ENCODE measurements at places on chromosomes 2 and 18.
A peak's percentile ranks its signal among the peaks of the same experiment; 100 is the strongest.

DNA sequence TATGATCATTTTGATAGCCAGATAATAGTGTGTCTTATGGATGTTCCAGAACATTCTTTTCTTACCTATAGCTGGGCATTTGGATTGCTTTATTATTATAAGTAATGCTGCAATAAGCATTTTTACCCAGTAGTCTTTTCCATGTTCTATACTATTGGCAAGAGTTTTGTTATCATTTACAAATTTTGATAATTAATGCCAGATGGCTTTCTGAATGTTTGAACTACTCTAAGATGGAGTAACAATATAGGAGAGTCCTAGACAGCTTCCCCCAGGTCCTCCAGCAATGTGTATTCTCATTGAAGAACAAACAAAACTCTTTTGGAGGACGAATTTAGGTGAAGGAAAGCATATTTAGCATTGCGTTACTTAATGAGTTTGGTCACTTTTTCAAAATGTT lies 73.0 kb downstream of the INPP4A start:
- no peak for DNase-seq

- no peak for DNase-seq
These were observed 314.7 kb downstream of the METTL4 start for GRCh38 chr18:2256577-2256976.

GRCh38 chr2:161426922-161427663 lies 11.0 kb downstream of the TBR1 start:
- DNase-seq, result no peak

DNA sequence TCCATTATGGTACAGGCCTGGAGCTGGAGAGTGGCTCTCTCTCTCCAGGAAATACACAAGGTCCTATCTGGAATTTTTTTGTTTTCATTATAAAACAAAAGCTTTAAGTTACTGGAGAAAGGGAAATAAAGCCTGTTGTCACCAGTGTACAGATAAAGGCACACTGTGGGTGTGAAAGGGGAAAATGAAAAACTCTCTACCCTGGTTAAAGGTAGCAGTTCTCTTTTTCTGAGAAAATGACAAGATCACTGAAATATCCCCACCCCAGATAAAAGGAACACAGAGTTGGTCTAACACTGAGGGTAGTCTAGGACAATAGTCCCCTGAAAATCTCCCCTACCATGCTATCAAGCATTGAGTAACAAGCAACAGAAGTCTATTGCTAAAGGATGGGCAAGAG lies 438.7 kb downstream of the MBD2 start:
- no peak for DNase-seq

GRCh38 chr2:3432693-3433338 lies 53.3 kb downstream of the TRAPPC12 start:
- no peak for DNase-seq

DNA sequence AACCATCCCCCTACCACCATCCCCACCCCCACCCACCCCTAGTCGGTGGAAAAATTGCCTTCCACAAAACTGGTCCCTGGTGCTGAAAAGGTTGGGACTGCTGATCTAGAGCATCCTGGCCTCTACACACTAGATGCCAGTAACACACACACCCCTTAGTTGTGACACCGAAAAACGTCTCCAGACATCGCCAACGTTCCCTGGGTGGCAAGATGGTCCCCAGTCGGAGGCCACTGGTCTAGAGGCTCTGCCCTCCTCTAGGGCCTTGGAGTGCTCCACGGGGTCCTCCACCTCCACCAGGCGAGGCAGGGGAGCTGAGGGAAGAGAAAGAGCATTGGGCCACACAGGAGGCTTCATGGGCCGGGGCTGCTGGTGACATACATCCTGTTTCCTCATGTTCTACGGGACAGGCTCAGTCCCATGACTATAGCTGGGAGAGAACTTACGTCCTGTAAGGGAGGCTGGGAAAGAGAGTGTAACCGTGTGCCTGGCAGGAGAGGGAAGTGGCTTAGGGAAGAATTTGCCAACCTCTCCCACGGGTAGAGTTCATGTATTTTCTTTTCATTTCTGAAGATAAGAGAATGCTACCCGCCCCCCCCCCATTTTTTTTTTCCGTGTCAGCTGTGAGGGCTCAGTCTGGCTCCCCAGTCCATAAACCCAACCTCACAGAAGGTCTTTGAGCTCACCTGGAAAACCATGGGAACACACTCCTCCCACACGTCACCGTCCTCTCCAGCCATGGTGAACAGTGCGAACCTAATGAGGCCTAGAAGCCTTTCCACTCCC lies 132.7 kb upstream of the MYCN start:
- DNase-seq, result no peak

DNA sequence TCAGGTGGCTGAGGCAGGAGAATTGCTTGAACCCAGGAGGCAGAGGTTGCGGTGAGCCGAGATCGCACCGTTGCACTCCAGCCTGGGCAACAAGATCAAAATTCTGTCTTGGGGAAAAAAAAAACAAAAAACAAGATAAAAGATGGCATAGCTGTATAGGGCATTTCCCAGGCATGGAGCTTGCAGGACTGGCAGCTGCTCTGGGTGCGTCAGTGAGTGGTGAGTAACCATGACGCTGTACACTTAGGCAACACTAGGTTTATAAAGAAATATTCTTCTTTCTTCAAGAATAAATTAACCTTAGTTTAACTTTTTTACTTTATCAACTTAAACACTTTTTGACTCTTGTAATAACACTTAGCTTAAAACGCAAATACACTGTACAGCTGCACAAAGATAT lies 15.4 kb downstream of the TGOLN2 start:
- no peak for DNase-seq

DNA sequence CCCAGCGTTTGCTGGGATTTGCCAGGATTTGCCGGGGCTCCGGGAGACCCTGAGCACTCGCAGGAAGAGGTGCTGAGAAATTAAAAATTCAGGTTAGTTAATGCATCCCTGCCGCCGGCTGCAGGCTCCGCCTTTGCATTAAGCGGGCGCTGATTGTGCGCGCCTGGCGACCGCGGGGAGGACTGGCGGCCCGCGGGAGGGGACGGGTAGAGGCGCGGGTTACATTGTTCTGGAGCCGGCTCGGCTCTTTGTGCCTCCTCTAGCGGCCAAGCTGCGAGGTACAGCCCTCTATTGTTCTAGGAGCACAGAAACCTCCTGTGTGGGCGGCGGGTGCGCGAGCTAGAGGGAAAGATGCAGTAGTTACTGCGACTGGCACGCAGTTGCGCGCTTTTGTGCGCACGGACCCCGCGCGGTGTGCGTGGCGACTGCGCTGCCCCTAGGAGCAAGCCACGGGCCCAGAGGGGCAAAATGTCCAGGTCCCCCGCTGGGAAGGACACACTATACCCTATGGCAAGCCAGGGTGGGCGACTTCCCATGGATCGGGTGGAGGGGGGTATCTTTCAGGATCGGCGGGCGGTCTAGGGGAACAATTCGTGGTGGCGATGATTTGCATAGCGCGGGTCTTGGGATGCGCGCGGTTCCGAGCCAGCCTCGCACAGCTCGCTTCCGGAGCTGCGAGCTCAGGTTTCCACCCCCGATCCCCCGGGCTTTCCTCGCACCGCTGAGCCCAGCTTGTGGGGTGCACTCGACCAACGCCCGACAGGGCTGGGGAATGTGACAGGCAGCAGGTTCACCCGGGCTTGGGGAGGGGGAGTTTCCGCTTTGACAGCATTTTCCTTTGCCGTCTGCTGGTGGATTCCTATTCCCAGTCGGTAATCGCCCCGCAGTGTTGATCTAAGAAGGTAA lies 2.8 kb downstream of the ONECUT2 start:
- peak; percentile 84 for DNase-seq

DNA sequence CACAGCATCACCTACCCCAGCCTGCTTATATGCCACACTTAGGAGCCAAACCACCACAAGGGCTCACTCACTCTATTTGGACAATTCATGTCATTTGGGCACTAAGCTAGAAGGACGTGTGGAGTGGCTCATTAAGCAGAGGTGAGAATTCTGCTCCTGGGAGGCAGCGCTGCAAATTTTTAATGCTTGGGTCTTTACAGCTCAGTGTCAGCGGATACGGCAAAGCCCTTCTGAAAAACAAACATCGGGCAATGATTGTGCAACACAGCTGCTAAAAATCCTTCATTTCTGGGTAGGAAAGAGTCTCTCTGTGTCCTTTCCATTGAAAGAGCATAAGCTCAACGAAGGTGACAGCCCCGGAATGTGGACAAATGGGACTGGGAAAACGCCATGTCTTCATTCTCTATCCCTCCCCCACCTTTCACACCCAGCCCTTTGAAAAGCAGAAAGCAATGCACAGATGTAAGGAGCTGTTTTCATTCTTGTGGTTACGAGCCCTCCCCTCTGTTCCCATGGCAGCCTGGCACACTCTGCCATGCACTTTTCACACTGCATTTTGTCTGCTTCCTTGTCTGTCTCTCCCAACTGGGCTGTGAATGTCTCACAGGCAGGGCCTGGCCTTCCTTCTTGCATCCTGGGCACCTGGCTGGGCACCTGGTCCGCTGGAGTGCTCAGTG lies 16.0 kb downstream of the TMEM177 start:
- peak; percentile 18 for DNase-seq

DNA sequence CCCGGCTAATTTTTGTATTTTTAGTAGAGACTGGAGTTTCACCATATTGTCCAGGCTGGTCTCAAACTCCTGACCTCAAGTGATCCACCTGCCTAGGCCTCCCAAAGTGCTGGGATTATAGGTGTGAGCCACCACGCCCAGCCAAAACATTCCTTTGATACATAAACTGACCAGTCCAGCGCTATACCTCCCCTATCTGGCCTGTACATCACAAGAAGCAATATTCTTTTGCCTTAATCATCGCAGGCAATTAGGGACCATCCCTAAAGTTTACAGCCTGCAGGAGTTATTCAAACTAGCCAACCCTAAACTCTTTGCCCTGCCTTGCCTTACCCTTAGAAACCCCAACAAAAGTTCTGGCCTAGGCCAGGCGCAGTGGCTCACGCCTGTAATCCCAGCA lies 6.8 kb upstream of the PPM1G start:
- DNase-seq, result no peak

DNA sequence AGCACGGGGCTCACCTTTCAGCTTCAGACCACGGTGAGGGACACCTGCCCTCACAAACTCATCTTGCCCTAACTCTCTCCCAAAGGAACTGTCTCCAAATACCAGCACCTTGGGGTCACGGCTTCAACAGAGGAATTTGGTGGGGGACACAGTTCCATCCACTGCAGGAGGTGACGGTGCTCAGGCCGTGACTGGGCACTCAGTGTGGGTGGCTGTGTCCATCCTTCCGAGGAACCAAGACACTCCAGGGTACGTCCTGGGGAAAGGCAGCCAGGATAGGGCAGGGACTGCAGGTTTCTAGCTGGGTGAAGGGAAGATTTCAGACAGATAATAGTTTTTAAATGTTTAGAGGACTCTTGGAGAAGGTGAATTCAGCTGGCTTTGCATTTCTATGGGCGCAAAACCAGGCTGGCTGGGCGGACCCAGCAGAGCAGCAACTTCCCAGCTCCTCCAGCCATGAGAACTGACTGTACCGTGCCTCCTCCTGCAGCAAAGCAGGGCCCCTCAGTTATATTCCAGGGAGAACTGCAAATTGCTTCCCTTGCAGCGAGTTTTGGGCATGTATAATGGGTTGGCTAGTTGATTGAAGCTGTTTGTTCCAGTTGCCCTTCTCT lies 23.9 kb upstream of the ALLC start:
- no peak for DNase-seq

DNA sequence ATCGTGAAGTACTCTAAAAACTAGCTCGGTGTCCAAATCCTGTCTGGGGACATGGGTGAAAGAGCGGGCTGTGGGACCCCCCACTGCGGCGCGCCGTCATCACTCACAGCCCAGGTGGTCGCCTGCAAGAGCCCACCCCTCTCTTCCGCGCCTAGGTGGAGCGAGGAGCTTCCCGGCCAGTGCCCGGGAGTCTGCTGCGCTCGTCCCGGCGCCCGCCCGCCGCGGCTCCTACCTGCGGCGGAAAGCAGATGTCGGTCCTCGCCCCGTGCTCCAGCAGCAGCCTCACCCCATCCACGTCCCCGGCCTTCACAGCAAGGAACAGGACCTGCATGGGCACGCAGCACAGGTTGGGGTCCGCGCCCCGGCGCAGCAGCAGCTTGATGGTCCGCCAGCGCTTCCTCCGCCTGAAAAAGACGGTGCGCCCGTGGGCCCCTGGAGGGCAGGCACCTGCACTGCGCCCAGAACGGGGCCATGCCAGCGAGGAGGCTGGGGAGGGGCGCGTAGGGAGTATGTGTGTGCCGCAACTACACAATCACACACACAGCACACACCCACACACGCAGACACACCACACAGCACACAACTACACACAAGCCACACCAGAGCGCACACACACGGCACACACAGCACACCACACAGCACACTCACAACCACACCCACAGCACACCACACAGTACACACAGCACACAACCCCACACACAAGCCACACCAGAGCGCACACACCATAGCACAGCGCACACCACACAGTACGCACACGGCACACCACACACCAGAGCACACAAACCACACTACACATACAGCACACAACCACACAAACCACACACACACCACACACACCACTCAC lies 37.4 kb downstream of the ANKMY1 start:
- DNase-seq, result no peak

DNA sequence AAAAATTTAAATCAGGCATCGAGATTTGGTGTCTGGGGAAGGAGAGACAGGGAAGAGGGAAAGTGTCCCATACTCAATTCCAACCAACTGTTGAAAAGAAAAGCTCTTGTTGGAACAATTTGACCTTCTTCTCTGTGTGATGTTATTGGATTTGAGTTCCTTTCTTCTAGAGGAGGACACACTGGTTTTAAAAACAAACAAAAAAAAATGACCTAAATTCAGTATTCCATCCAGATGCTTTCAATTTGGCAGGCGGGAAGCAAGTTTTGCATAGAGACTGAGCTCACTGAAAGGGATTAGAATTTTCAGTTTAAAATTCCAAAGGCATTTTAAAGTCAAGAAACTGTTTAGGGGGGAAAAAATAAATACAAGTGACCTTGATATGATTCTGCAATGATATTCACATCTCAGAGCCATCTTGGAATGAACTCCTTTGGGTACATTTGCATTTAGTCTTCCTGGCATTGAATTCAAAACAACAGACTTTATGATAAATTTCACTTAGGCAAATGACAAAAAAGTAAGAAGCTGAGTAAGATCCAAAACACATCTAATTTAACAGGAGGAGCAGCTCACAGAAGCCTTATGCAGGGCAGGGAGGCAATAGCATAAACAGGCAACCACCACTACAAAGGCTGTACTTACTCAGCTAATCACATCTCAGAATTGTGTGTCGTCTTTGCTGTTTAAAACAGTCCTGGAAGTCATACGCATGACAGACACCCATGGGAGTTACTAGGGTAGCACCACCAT lies 126.8 kb downstream of the CDH20 start:
- no peak for DNase-seq

- DNase-seq, result no peak
These were observed 113.3 kb downstream of the KIAA1328 start for GRCh38 chr18:36942264-36942663.

DNA sequence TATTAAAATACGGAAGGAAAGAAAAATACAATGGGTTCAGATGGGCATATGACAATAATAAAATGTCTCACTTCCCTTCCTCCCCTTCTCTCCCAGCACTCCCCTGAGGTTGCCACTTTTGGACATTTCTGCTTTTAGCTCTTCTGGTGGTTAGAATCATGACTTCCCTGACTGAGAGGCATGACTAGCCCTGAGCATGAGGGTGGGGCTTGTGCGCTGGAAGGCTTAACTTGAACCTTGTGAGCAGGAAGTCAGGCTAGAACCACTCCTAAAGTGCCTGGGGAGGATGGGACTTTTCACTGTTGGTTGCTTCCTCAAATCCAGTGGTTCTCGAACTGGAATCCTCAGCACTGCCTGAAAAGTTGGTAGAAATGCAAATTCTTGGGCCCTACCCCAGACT lies 19.7 kb upstream of the ARHGAP25 start:
- DNase-seq, result no peak

GRCh38 chr2:54572636-54573536 lies 116.8 kb downstream of the SPTBN1 start:
- no peak for DNase-seq

- peak; percentile 8 for DNase-seq
These were observed 23.7 kb downstream of the CYP27A1 start for GRCh38 chr2:218805627-218806026.

All from T47D (cell line).